ENCODE measurements at places on chromosomes 2 and 18. TPM values are rescaled to one million over a fixed set of nuclear protein-coding genes. Genes with fewer than 3 reads are reported as not detected.

IL1RL1 gene
- total RNA-seq: 0.56 TPM

CD8B gene
- total RNA-seq: not detected

AFF3 gene
- total RNA-seq: 0.14 TPM

CCDC150 gene
- 1.2 TPM for total RNA-seq

CTDP1 gene
- total RNA-seq: 23.1 TPM

KYNU gene
- total RNA-seq: 24.9 TPM

NFE2L2 gene
- 84.8 TPM for total RNA-seq

FOXI3 gene
- not detected for total RNA-seq

CHRNA1 gene
- not detected for total RNA-seq

EFEMP1 gene
- total RNA-seq: 233 TPM

UGT1A9 gene
- total RNA-seq: not detected

AQP12A gene
- not detected for total RNA-seq

GPR155 gene
- 1.8 TPM for total RNA-seq

LYG2 gene
- total RNA-seq: not detected

RGPD4 gene
- total RNA-seq: not detected

VAMP8 gene
- 150 TPM for total RNA-seq

CD28 gene
- not detected for total RNA-seq

DGKD gene
- 7.3 TPM for total RNA-seq

MSGN1 gene
- not detected for total RNA-seq

ALK gene
- total RNA-seq: not detected

DNER gene
- total RNA-seq: 5.1 TPM

CTDSP1 gene
- total RNA-seq: 72.9 TPM

GLI2 gene
- 0.85 TPM for total RNA-seq

GULP1 gene
- 5.4 TPM for total RNA-seq

GKN1 gene
- total RNA-seq: not detected

G6PC2 gene
- total RNA-seq: not detected

TAF4B gene
- total RNA-seq: 3.8 TPM

GRB14 gene
- total RNA-seq: 0.98 TPM

RNF125 gene
- 1.3 TPM for total RNA-seq

KCNG2 gene
- not detected for total RNA-seq

MC4R gene
- not detected for total RNA-seq

QPCT gene
- 2.9 TPM for total RNA-seq

IL36B gene
- total RNA-seq: not detected

NPHP1 gene
- total RNA-seq: 4.1 TPM

Measured in airway epithelial cell (primary cell).